CD4-positive, alpha-beta T cell (primary cell): ENCODE measurements at places on chromosomes 2 and 18.

DNA sequence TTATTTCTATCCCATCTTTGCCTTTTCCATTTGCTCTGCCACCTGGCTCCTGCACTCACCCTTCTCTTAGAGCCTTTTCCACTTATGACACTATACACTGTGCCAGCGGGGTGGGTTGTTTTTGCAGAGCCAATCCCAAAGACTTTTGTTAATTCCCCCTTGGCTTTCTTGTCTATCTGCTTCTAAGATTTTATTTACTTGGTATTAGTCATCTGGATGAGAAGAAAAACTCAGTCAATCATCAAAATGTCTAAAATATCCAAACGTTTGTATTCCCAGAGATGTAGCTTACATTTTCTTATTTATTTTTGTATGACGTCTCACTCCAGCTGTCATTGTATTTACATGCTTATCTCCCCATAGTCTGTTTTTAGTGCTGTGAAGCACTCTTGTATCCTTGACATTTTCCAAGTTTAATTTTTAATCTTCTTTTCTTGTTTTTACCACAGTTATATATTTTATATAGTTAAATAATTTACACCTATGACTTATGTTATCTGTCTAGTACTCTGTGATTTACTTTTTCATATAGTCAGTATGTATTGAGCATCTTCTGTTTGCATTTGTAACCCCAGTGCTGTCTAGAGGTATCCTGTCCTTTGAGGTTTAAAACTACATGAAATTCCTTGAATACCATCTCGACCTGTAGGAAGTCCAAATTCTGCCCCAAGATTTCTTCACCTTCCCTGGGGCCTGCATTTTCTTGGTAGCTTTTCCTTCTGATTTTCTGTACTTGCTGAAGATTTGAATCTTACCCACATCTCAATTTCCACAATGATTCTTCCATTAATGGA, 55.1 kb downstream of the COL4A3 start:
- DNase-seq = no peak

DNA sequence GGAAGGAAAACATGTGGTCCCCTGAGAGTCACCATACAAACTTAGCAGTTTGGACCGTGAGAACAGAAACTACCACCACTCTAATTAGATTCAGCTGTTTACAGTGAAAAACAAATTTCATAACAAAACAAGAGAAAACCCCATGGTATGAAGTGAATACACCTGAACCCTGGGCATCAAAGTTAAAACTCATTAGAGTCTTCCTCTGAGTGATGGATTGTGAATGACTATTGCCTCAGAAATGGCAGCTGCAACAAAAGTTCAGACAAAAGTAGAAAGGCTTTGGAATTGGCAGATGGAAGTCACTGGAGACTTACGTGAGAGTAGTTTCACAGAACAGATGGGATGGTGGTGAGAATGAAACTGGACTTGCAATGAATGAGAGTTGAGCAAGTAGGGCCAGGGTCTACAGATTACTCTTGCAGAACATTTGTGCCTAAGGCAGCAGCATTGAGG, 98.0 kb downstream of the AAK1 start:
- DNase-seq = no peak

DNA sequence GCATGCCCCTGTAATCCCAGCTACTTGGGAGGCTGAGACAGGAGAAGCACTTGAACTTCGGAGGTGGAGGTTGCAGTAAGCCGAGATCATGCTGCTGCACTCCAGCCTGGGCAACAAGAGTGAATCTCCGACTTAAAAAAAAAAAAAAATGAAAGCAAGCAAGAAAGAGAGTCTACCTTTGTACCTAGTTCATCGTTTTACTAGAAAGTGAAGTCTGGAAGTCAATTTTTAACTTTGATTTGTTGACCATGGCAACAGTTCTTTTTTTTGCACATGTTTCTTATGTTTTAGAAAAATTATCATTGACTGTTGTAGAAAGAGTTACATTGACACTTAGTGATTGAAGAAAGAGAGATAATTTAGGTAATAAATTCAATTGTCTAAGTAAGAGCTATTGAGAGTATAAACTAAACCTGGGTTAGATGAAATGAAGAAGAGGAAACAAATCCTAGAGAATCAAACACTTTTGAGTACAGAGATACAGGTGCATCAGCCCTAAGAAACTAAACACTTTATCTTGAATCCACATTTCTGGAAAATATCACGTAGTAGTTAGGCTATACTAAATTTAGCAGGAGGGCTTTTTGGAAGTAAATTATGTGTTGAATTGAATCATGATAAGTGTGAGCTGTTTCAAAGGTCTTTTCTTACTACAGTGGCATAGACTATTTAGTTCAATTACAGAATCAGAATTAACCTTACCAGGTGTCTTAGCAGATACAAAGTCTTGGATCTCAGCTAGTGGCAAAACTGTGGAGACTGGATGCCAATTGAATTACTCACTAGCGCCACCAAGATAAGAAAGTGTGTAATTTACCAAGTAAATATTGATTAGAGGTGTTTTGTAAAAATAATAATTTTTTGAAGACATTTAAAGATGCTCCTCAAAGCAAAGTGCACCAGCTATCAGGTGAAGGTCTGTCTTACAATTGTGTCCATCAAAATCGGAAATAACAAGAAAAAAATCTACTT, 303.4 kb upstream of the NRXN1 start:
- DNase-seq = no peak

DNA sequence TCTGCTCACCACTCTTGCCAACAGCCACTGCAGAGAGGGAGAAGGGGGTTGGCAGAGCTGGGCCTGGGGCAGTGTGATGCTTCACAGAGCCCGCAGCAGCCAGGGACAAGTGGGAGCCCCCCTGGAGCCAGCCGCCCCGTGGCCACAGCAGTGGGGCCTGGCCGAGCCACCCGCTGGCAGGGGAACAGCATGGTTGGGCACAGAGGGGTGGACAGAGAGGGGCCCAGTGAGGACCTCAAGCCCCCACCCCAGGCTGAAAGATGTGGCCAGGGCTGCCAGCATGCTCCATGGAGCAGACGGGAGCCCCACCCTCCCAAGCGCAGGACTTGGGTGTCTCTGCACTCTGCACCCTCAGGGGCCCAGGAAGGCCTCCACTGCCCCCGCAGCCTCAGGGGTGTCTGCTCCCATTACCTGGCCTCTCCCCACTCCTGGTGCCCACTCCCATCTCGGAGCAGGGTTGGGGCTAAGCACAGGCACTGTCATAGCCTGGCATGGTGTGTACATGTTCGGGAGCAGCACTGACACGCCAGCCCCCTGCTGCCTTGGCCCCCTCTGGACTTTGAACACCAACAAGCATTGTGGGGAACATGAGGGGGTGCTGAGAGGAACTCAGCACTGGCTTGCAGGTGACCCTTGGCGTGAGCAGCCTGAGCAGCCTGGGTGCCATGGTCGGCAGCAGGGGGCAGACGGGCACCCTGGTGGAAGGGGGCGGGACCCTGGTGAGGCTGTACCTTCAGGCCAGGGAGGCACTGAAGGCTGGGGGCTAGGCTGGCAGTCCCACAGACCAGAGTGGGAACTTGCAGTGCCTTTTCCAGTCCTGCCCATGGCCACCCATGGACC, 279.6 kb upstream of the CYP26B1 start:
- DNase-seq = no peak

GRCh38 chr2:64327510-64328414, 126.2 kb upstream of the LGALSL start:
- DNase-seq = peak; percentile 45

- no peak for DNase-seq
Measured at GRCh38 chr2:73937899-73938298, 11.2 kb downstream of the DGUOK start.

- no peak for DNase-seq
Measured at GRCh38 chr2:110743600-110743999, 11.2 kb downstream of the ACOXL start.

DNA sequence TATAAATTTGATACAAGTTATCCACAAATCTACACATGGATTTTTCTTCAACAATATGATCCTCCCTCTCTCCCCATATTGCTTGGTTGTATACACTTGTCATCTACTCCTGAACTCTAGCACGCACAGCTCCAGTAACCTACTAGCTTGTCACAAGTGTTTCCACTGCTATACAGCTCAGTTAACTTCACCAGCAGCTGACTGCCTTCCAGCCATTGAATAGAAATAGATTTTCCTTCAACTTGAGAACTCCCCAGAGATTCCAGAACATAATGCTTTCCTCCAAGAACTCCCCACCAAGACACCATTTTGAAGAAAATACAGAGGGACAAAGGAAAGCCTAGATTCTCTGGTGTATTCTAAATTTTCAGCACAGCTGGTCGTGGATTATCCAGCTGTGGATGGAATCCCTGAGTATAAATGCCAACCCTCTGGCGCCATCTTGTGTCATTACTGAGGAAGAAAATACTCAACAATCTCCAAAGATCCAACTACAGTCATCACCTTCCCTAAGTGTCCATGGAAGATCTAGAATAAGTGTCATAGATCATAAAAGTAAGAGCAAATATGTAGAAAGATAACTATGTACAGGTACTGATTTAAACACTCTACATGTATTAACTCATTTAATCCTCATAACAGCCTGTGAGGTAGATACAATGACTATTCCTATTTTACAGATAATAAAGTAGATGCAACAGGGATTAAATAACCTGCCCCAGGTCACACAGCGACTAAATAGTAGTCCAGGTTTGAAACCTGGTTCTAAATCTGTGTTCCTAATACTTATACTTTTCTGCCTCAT, 156.7 kb downstream of the ARHGAP28 start:
- no peak for DNase-seq

DNA sequence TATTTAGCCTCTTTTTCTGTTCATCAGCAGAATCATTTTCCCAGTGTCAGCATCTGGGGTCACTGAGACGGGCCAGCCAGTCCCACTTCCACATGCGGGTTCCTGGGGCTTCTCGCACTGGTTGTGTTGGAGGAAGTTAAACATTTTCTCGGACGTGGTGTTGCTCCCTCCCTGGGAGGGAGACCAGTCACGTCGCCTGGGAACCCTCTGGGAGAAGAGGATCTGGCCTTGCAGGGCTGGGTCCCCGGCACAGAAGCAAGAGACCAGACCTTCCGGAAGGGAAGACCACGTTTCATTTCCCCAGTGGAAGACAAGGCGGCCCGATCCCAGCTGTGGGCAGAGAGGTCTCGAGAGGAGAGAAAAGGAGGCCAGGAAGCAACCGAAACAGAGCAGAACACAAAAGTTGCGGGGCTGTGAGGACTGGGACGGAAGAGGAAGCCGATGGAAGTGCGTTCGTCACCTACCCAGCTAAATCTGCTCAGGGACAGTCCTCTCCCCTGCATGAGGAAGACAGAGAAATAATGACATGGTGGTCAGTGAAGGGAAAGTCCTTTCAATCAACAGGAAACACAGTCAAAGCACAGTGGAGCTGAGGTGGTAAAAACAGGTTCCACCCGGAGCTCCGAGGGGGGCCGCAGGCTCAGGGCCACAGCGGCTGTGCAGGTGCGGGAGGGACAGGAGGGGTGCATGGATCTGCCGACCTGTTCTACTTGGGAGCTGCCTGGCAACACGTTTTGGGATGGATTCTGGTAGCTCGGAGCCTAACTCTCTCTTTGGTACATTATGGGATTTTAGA, 144.4 kb downstream of the MBP start:
- no peak for DNase-seq

DNA sequence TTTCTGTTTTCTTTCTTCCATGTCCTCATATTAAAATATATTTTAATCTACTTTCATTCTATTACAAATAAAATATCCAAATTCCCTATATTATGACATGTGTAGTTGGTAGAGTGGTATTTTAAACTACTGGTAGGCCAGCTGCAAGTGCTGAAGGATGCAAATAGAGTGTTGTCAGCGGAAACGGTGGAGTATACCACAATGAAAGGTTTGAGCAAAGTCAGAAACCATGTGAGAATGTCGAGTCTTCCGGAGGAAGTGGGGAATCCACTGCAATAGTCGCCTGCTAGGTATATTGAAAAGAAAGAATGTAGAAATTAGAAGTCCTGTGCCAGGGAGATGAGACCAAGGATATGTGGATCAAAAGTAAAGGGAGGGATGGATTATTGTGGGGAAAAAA, 373.9 kb downstream of the DSEL start:
- DNase-seq = no peak

- no peak for DNase-seq
Measured at GRCh38 chr2:131156452-131157149, 51.5 kb downstream of the PLEKHB2 start.

DNA sequence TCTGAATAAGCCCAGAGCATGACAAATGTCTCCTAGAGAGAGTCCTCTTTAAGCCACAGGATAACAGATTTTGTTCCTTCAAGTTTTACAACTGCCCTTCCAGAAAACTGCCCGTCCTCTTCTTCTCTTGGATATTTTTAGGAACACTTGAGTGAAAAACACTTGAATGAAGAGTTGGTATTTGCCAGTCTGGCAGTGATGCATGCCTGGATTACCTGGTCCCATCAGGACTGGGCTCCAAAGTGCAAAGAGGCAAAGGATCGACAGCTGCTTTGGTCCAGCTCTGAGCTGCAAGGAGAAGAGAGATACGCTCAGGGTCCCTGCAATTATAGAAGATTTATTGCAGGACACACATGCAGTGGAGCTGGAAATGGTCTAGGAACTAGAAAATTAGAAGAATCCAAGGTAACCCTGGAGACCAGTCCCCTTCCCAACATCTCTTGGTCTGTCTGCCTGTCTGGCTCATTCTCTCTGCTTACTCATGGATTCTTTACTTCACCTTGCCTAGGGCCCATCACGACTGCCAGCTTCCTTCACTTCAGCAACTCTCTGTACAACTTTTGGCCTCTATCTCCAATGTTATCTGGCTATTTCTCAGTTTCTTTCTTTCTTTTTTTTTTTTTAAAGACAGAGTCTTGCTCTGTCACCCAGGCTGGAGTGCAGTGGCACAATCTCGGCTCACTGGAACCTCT, 112.1 kb upstream of the SIX2 start:
- no peak for DNase-seq

DNA sequence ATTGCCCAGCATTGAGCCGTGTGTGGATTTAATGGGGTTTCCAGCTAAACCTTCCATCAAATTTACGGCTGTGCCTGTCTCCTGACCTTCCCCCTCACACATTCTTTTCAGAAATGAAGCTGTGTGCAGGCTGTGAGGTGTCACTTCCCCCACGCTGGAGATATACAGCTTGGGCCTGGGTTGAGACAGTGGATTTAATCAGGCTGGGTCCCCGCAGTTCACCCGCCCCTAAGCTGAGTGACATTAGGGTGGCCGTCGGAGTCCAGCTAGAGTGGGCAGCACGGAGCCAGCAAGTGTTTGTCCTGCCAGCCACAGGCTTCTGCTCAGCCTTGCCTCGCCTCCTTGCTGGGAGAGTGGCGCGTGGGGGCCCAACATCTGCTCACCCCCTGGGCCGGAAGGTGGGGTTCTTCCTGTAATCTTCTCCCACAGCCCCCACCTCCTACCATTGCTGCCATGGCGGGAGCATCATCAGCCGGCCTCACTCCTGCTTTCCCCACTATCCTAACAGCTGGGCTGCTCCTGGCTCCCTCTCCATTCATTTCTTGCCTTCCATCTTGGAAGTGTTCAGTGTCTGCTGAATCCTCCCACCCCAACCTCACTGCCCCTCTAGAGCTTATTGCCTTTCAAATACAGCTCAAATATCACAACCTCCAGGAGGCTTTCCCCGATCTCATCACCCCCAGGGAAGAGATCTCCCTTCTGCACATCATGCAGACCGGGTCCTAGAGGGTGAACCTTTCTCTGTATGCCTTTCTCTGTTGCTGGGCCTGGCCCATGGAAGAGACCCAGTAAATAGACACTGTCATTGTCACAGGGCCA, 149.0 kb downstream of the GLI2 start:
- DNase-seq = no peak
